Dermis blood vessel endothelial cell (primary cell): ENCODE measurements at places on chromosomes 7 and 10.

GRCh38 chr7:150373049-150373801 is 4.6 kb downstream of the REPIN1 start:
- DNase-seq = no peak

DNA sequence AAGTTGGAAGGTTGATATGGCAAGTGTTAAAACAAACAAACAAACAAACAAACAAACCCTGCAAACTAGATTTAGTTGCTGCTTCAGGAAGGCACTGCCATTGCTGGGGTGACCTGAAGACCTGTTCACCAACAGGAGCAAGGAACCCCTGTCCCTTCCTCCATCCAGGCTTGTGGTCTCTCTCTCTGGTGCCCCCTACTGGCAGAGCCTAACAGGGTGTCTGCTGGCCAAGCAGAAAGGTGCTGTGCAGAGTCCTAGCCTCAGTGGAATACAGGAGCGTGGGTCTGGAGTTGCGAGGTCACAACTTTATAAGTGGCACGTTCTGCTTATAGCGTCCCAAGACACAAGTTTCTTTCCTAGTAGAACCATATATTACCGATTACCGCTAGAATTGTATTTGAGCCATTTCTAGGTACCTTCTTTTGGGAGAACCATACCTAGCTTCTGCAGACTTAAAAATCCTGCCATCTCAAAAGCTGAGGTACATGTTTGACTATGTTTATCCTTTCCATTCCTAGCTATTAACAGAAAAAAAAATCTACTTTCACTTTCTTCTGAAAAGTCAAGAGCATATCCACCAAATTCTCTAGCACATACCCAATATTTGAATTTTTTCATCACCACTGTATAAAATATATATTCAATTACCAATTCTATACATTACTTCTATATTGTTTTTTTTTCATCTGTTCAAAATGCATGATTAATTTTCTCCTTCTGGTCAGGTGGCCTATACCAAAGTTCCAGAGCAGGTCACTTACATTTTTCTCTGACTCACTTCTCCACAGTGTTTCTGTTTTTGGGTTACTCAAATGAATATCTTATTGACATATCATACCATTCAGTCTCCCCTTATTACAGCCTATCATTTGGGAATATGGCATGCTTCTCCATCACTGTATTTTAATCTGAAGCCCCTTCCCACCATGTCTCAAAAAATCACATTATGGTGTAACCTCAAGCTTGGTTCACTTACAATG is 29.1 kb upstream of the CALD1 start:
- DNase-seq = peak; percentile 73

- no peak for DNase-seq
Measured at GRCh38 chr7:92034116-92034515, 93.5 kb downstream of the AKAP9 start.

GRCh38 chr10:132937861-132938260 is 4.5 kb downstream of the CFAP46 start:
- no peak for DNase-seq

GRCh38 chr10:112045938-112046337 is 137.6 kb downstream of the GPAM start:
- no peak for DNase-seq

- peak; percentile 69 for DNase-seq
Measured at GRCh38 chr7:139451638-139452037, 31.8 kb downstream of the KLRG2 start.

GRCh38 chr7:100865938-100866728 is 1.1 kb upstream of the TRIP6 start:
- DNase-seq = peak; percentile 74

DNA sequence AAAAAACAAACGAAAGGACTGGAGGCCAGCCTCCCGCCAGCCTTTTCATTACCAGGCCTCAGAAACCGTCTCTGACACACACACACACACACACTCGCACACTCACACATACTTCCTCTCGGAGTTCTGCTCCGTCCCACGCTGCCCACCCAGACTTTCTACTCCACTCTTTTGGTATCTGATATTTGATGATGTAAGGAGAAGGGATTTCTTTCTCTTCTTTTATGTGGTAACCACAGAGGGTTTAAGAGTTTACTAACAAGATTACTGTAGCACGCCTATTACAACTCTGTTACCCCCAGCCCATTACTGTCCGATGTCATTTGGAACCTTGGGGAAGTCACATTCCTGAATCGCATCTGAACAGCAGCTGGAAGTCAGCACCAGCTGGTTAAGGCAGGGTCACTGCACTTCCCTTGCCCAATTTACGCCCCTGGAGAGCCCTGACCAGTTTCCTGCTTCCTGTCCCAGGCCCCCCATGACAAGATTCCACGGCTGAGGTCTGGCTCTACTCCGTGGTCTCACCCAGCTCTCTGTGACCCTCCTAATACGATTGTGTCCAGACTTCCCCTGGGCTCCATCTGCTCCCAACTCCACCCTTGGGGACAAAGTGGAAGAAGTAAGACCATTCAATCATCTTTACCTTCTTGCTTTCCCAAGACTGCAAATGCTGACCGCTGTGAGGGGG is 1.1 kb downstream of the DENND2A start:
- no peak for DNase-seq

GRCh38 chr7:13421776-13422175 is 567.7 kb downstream of the ETV1 start:
- no peak for DNase-seq

DNA sequence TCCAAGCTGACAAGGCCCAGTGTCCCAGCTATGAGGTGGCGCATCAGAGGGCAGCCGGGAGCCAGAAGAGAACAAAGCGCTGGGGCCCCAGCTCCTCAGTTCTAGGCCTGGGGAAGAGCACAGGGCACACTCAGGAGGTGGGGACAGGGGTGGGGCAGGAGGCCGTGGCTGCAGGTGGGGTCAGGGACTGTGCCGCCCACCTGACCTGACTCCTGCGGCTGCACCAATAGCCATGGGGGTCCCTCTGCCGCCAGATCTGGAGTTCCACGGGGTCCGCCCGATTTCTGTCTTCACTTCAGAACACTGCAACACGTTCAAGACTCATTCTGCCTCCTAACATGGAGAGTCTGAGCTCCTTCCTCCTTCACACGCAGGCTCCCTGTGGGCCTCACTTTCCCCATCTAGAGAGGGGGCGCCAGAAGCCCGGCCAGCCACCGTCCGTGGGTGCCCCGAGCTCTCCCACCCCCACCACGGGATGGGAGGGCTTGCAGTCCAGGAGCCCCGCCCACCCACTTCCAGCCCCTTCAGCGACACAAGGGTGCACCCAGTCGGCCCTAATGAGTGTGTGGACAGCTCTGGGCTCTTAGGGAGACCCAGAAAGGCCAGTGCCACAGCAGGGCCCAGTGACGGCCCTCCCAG is 278.3 kb downstream of the MAD1L1 start:
- DNase-seq = no peak

- no peak for DNase-seq
Measured at GRCh38 chr7:24304494-24305095, 20.6 kb downstream of the NPY start.

DNA sequence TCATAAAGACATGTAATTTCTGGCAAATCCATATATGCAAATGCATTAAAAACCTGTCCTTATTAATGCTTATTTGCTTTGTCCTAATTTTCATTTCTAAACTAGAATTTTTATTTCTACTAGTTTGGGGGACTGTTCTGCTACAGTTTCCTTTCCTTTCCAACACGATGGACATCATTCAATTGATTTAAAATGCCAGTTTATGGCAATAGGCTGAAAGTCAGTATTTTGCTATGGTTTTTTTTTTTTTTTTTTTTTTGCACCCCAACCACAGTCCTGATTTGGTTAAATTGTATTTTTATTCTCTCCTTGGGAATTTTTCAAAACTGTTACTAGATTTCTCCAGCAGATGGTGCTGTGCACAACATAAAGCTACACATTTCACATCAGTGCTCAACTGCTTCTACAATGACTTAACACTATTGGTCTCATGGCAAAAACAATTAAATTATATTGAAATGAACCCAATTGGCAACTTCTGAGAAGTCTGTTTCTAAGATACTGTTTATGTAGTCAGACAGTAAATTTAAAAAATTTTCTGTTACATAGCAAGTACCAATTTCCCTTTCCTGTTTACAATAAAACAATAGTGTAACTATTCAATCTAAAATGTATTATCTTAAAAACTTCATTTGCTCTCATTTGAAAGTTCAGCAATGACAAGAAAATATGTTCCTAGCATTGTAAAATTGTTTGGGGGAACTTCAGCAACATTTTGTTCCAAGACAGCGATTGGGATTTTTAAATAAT is 193.8 kb upstream of the CCDC6 start:
- peak; percentile 81 for DNase-seq

GRCh38 chr7:112185005-112185834 is 21.0 kb downstream of the DOCK4 start:
- DNase-seq = peak; percentile 63

DNA sequence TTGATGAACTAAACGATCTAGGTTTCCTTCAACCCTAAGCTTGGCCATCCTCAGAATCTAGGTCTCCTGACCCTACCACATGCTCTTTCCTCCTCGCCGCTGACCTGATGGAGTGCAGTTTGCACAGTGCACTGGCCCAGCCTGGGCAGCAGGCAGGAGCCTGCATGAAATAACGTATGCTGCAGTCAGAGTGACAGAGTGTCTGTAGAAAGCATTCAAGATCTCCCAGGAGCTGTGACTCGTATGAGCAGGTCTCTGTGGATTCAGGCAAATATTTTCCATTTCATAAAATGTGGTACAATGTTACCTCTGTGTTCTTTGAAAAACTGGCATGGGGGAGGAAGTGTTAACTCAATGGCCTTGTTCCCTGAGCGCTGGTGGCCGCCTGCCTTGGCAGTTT is 441.8 kb downstream of the RPS24 start:
- no peak for DNase-seq

DNA sequence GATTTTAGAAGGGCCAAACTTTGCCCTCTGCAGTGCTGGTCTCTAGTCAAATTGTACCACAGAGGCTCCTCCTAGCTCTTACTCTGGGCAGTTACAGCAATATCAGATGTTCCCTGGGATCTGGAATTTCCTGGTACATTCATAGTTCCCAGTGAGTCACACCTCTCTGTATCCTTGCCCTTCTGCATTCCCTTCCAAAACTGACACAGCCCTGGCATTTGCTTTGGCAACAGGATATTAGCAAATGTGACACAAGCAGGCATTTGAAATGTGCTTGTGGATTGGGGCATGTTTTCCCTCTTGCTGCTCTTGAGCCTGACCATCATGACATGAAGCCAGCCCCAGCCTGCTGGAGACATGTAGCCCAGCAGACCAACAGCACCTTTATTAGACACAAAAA is 284.7 kb upstream of the AKR1E2 start:
- peak; percentile 93 for DNase-seq

- DNase-seq = no peak
Measured at GRCh38 chr7:18760046-18760445, 264.5 kb downstream of the HDAC9 start.

DNA sequence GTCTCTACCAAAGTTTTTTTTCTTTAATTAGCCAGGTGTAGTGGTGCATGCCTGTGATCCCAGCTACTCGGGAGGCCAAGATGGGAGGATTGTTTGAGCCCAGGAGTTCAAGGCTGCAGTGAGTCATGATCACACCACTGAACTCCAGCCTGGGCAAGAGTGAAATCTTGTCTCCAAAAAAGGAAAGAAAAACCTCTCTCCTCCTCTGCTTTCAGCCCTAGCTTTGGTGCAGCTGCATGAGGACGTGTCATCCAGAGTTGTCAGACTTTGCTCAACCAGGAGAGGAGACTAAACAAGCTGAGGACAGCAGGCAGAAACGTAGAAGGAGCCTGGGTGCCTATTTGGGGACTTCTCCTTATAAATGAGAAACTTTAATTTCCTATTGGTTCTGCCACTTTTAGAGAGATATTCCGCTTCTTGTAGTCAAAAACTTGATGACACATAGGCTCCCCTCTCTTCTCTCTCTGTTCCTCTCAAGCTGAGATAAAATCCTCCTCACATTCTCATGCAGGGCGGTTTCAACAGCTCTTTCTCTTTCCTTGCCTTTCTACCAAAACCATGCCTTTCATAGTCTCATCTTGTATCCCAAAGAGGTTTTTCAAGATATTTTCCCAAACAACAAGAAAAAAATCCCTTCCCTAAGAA is 205.4 kb downstream of the ARHGAP12 start:
- no peak for DNase-seq

DNA sequence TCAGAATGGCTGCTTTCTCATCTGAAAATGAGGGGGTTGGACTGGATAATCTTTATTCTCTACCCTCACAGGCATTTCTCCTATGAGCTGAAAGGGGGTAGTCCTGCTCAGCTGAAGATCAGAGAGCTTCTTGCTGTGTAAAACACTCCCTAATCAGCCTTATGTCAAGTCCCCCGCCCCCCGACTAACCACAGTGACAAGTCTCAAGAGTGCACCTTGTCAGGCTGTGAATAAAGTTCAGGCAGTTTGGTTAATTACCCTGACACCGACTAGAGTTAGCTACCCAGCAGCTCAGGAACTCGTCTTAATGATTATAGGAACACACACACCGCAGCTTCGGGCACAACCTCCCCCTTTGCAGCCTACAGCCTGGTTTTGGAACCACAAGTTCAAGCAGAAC is 513.7 kb downstream of the RPS24 start:
- no peak for DNase-seq

- DNase-seq = no peak
Measured at GRCh38 chr10:34567659-34568253, 247.3 kb downstream of the PARD3 start.

- DNase-seq = no peak
Measured at GRCh38 chr10:125201108-125201524, 40.8 kb upstream of the CTBP2 start.

- no peak for DNase-seq
Measured at GRCh38 chr10:8817299-8817698, 762.8 kb downstream of the GATA3 start.

GRCh38 chr7:141312828-141313521 is 238.2 kb upstream of the AGK start:
- no peak for DNase-seq

GRCh38 chr10:114402233-114402632 is 2.1 kb downstream of the AFAP1L2 start:
- DNase-seq = no peak

DNA sequence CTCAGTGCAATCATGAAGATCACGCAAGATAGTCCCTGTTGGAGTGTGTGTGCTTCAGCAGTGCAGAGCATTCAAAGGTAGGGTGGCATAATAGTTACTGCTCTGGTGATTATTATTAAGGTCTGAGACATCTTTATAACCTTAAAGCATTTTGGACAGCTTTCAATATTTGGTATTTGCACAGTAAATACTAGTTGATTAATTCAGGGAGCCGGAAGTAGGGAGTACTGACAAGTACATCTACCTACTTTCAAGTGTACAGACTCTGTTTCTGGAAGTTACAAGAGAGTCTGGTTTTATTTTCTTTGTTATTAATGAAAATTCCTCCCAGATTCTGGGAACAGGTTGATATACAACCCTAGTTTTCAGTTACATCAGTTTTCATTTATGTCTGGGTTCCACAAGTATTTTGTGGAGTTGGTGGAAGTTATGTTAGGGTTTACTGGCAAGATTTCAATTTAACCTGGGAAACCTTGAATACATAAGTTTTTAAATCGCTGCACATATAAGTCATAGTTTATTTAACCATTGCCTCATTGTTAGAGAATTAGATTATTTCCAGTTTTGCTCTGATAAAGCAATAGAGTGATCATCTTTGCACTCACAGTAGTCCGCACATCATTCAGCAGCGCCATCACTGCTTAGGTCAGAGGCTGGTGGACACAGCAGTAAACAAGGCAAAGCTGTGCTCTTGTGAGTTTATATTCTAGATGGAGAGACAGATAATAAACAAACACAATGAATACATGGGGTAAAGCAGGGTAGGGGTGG is 366.6 kb downstream of the REEP3 start:
- DNase-seq = no peak

- DNase-seq = no peak
Measured at GRCh38 chr7:51325908-51326307, 9.3 kb upstream of the COBL start.
